Stimulated activated CD4-positive, alpha-beta T cell treated with anti-CD3 and anti-CD28 coated beads, TNF-alpha, amount 100 ng/mL, for 48 hours (primary cell): ENCODE measurements at places on chromosomes 7 and 10.

GRCh38 chr10:14724931-14725330 is 49.8 kb downstream of the FAM107B start:
- no peak for DNase-seq

DNA sequence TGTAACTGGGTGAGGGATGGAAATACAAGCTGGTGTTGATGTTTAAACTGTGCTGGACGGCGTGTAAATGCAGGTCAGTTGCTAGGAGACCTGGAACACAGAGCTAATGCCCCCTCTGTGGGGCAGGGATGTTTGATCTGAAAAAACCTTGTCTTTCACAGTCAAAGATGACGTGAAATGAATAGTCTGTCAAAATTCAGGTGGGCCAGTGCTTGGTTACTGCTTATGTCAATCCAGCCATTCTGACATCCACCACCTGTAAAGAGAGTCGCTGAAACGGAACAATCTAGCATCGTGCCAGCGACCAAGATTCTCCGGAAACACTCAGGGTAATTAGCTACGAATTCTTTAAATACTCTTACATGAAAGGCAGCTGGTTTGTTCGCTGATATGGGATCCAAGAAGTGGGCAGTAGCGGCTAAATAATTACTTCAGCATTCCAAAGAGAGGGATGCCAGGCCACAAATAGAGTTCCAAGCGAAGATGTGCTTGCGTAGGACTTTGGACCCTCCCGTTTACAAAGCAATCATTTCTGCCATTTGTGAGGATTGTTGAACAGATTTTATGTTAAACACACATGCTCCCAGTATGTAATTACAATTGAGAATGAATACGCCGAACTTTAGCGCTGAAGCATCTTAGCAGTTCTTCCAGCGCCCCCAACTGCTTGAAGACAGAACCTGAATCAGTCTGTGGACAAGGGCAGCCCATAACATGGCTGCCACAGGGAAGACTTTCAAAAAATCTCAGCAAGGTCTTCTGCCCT is 7.3 kb upstream of the ASB4 start:
- no peak for DNase-seq

GRCh38 chr7:158255558-158255957 is 332.1 kb downstream of the PTPRN2 start:
- DNase-seq: no peak

GRCh38 chr7:68892236-68892635 is 706.0 kb upstream of the AUTS2 start:
- no peak for DNase-seq

DNA sequence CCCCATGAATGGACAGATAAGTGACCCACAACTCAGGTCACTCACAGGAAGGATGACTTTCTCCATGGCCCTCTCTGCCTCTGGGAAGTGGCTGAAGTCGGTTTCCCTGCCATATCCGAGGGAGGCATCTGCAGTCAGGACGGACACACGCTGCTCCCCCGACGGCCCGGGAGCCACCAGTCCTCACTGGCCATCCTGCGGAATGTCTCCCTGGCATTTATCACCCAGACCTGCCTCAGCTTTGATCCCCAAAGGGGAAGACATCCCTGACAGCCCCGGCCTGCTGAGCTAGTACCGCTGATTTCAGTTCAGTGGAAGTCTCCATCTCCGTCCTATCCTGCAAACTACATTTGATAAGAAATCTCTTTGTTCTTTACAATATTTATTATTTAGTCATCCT is 339.5 kb upstream of the MKI67 start:
- DNase-seq: no peak

- DNase-seq: no peak
Observed at GRCh38 chr7:43217055-43217454, 104.6 kb downstream of the HECW1 start.

DNA sequence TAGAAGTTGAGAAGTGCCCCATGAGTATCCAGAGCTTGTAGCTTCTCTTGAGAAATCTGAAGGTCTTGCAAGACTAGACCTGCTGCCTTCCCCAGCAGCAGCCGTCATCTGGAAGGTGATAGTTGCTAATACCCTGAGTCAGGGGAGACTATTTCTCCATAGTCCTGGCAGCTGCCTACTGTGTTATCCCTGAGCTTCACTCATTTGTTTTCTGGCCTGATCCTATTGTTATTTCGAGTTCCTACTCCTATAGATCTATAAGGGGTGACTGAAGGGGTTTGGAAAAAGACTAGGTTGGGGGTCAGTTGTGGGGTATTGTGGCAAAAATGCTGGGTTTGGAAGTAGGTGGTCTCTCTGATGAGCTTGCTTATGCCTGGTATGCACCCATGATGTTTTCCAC is 297.8 kb downstream of the CNTNAP2 start:
- no peak for DNase-seq

DNA sequence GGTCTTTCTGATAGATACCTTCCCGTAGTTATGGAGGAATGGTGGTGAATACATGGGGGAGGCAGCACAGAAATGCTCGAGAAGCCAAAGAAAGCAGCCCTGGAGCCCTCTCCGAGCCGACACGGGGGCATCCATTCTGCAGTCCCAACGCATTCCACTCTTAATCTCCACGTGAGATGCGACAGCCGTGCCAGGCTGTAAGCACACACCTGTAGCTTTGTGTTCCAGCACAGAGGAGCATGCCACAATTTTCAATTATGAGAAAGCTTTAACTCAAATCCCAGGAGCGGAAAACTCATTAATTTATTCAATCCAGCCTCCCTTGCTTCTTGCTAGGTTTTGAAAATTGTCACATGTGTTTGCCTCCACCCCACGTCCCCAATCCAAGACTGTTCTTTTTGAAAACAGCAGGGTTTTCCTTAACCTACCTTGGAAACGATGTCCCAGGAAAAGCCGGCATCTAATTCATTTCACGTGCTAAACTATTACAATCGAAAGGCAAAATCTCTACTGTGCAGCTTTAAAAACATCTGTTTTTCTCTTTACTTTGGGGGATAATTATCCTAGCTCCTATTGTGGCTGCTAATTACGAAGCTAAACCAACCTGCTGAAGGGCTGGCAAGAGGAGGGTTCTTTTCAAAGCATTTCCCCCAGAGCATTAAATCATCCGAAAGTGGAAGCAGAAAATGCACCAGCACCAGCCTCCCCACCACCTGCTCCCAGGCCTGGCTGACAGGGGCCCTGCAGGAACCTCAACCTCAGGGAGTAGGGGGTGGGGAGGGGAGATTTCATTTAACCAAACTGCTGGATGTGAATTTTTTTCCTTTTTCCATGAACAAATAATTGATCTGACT is 56.0 kb upstream of the CHST15 start:
- DNase-seq: no peak

- DNase-seq: no peak
Observed at GRCh38 chr7:25223206-25223605, 5.1 kb downstream of the NPVF start.
